ENCODE measurements at places on chromosomes 16 and 17.

- DNase-seq: no peak
Measured at GRCh38 chr16:84339311-84339710, 29.0 kb upstream of the ATP2C2 start.

DNA sequence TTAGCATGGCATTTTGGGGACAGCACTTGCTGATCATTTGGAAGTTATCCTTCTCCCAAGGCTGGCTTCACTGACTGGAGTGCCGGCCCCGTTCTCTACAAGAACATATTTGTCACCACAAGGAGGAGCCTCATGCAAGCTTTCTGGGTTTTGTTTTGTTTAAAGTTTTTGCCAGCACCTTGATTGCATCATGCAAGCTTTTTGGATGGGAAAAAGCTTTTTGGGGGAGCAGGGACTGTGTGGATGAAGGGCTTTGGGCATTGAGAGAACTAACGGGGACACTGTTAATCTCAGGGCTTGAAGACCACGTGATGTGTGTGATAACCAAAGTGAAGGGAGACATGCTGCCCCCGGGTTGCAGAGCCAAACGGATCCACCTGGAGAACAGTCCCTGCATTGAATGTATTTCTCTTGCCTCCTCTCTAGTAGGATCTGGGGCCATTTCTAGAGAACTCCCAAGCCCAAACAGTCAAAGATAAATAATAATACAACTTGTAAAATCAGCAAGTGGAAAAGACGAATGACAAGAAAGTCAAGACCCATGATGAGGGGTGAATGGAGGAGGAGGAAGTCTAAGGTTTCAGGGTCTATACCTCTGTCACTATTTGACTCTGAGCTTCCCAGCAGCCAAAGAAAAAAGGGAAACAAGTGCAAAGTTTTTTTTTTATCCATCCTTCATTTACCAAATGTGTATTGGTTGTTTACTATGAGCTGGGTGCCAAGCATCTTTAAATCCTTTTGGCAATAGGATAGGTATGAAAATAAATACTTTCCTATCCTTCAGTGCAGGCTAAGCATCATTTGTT, 17.2 kb downstream of the TMEM114 start:
- DNase-seq: peak; percentile 22

GRCh38 chr17:6927290-6928126, 68.3 kb upstream of the ALOX12 start:
- DNase-seq: no peak

DNA sequence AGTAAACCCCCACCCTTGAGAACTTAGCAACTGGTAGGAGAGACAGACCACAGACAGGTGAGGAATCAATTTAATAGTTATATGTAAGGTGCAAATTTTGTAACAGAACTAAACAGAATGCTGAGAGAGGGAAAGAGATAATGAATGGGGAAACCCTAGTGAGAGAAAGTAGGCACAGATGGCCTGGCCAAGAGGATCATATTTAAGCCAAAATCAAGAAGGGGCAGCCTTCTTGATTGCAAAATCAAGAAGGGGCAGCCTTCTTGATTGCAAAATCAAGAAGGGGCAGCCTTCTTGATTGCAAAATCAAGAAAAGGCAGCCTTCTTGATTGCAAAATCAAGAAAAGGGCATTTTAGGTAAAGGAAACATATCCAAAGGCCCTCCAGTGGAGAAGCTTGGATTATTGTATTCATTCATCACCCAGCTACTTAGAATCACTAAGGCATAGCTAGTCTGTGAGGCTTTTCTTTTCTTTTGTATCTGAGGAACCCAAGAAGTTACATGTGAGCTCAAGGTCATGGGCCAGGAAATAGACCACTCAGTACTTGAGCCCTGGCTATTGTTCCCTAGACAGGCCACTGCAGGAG, 190.6 kb downstream of the CYLD start:
- no peak for DNase-seq

DNA sequence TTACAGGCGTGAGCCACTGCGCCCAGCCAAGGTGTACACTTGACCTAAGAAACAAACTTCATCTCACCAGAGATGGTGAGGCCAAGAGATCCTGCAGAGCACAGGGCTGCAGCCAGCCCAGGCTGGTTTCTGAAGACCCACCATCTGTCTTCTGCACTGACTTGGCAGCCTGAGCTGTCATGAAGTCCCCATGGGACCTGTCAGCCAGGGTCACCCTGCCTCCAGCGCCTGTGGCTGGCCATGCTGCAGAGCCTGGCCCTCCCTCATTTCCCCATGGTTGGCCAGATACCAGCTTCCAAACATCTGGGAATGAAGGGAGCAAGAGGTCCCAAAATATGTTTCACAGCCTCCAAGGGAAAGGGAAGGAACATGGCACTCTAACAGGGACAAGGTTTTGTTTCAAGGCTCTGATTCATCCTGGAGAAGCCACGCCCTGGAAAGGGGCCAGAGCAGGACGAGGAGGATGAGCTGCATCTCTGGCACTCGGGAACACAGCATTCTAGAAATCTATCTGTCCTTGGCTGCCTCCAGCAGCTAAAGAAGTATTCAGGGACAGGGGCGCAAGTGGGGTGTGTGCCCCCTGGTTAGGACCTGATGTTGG, 45.3 kb downstream of the DDX19A start:
- no peak for DNase-seq

- DNase-seq: no peak
Measured at GRCh38 chr17:4049546-4049945, 85.3 kb upstream of the ATP2A3 start.

- no peak for DNase-seq
Measured at GRCh38 chr16:15894571-15895374, 6.4 kb upstream of the CEP20 start.

DNA sequence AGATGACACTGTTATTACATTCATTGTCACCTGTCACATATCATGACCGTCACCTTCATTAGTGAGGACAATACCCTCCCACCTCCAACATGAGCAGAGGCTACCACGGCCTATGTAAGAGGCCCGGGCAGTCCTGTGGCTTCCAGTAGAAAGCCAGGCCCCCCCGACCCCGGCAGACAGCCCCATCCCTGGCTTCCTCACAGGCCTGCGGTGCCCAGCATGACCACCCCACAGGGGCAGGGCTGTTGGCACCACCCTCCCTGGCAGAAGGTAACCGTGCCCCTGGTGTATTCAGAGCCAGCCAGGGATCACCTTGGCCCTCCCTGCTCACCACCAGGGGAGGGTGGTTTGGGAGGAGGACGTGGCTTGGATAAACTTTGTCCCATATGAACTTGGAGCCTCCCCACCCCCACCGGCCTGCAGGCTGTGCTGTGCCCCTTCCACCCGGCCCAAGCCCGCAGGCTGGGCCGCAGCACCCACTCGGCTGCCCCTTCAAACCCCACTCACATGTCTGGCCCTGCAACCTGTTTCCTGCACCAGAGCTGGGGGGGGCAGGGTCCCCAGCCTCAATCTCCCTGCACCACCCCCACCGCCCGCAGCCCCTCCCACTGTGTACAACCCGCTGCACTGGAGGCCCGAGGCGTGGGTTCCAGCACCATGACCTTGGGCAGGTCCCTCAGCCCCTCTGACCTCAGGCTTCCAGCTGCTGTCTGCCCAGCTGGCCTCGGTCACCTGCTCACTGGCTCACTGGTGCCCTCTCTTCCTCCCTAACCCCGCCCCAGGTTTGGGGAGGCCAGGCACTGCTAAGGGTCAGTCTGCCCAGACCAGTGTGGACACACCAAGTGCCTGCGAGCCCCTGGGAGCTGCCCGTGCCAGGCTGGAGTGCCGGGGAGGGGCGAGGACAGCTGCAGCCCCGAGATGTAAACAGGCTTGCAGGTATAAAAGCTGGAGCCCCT, 12.4 kb upstream of the AATK start:
- no peak for DNase-seq

DNA sequence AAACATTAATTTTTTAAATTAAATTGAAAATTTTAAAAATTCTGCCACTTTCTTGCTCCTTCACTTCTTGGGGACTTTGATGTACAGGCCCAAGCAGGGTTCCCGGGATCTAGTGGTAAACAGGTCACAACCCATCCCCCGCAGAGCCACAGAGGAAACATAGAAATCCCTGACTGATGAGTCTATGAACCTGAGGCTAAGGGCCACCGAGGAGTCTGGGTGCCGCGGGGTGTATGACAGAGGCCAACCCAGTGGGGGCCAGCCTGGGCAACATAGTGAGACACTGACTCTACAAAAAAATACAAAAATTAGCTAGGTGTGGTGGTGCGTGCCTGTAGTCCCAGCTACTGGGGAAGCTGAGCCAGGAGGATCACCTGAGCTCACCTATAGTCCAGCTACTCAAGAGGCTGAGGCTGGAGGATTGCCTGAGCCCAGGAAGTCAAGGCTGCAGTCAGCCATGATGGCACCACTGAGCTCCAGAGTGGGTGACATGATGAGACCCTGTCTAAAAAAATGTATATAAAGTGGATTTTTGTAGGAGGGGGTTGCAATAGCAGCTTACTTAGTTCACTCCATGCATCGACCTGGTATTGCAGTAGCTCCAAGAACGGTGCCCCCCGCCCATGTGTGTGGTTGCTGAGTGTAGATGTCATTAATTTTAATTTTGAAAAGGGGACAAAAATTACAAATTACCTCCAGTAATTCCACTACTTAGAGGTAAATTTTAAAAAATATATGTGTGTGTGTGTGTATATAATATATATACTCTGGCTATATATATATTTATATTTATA, 9.2 kb upstream of the FLYWCH1 start:
- DNase-seq: no peak

GRCh38 chr17:1473170-1473569, 17.1 kb upstream of the CRK start:
- no peak for DNase-seq

- DNase-seq: no peak
Measured at GRCh38 chr17:45326626-45327025, 9.8 kb upstream of the MAP3K14 start.

DNA sequence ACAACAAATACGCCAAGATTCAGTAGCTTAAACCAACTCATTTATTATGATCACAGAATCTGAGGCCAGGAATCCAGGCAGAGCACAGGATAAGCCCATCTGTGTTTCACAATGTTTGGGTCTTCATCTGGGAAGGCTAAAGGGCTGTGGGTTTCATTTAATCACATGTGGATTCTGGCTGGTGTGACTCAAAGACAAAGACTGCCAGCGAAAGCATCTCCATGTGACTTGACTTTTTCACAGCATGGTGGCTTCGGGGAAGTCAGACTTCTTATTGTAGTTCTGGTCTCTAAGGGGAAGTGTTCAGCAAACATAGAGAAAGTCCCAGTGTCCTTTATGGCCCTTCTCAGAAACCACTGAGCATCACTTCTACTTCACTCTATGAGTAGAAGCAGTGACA, 1014.4 kb upstream of the GOT2 start:
- DNase-seq: no peak

DNA sequence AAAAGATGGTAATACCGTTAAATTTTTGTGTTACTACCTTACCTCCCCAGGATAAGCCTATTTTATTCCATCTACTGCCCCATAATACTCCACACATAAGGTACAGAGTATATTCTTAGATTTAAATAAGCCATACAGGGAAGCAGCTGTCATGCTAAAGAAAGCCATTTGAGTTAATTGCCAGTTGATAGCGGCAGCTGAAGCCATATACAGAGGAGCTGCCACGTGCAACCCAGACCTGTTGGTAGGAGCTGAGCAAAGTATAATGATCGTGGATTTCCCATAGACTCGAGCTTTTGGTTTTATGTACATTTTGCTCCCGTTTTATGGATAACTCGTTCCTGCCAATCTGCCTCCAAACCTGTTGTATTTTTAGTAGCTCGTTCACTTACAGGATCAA, 12.0 kb downstream of the CPSF4L start:
- no peak for DNase-seq

- no peak for DNase-seq
Measured at GRCh38 chr16:28837672-28838557, 8.2 kb downstream of the TUFM start.

- DNase-seq: no peak
Measured at GRCh38 chr17:38325221-38325851, 18.4 kb downstream of the GPR179 start.

DNA sequence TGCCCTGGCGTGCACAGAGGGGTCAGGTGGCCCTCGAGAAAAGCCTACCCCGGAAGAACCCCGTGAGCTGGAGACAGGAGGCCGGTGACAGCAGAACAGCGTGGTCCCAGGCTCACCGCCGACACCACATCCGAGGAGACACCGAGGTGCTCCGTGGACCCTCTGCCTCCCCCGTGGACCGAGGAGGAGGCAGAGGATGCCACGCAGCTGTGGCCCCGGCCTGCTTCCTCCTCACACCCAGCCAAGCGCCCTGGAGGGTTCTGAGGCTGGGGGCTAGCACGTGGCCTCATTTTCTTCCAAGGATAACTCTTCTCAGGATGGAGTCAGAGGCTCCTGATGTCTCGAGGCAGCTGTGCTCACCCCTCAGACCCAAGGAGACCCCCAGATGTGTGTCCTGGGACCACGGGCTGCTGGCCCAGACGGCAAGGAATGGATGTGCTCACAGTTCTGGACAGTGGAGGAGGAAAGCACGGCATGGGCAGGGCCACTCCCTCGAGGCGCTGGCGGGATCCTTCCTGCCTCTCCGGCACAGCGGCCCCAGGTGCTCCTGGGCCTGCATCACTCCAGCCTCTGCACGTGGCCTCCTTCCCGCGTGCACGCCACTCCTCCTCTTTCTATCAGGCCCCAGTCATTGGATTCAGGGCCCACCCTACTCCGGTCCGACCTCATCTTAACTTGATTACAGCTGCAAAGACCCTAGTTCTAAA, 4.4 kb upstream of the PVALEF start:
- no peak for DNase-seq

DNA sequence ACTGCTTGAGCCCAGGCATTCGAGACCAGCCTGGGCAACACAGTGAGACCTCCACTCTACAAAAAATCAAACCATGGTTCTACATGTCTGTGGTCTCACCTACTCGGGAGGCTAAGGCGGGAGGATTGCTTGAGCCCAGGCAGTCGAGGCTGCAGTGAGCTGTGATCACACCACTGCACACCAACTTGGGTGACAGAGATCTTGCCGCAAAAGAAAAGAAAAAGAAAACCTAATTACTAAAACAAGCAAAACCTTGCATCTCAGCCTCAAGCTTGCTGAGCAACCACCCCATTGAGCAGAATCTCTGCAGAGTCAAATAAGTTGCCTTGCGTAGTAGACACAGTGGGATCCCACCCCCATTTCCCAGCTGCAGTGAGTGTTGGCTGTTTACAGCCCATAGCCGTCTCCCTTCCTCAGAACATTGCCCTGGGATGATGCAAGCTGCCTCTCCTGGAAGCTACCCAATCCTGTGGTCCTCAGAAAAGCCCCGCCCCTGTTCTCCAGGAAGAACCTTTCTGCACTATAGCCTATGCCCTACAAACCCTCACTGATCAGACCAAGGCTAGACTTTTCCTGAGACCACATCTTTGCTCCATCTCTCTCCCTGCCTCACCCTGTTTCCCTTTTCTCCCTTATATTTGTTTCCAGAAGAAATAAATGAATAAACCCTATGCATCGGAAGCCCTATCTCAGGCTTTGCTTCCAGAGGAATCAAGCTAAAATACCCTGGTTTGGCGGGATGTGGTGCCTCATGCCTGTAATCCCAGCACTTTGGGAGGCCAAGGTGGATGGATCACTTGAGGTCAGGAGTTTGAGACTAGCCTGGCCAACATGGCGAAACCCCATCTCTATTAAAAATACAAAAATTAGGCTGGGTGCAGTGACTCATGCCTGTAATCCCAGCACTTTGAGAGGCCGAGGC, 16.7 kb upstream of the ERN2 start:
- no peak for DNase-seq

All from kidney capillary endothelial cell (primary cell).